Suppressor macrophage treated with lipopolysaccharide for 4 hours (primary cell): ENCODE measurements at places on chromosomes 6 and 20.

- DNase-seq, result peak; percentile 43
Measured at GRCh38 chr6:44738601-44739146, 351.2 kb downstream of the CDC5L start.

- DNase-seq, result peak; percentile 83
Measured at GRCh38 chr6:134097114-134097707, 44.8 kb upstream of the SLC2A12 start.

DNA sequence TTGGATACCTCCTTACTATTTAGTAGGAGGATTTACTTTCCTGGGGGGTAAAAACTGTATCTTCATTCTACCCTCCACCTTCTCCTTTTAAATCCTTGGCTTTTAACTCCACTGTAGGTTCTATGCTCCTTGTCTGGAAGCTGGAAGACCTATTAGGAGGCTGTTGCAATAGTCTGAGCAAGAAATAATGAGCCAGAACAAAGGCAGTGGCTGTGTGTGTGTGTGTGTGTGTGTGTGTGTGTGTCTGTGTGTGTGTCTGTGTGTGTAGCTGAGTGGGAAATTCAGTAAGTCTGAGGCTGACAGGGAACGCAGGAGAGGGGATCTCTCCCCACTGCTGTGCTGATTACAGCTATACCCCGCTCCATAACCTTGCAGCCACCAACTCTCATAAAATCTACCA lies 35.8 kb downstream of the HTR1E start:
- DNase-seq, result no peak

GRCh38 chr6:168817558-168818159 lies 376.7 kb downstream of the SMOC2 start:
- no peak for DNase-seq

DNA sequence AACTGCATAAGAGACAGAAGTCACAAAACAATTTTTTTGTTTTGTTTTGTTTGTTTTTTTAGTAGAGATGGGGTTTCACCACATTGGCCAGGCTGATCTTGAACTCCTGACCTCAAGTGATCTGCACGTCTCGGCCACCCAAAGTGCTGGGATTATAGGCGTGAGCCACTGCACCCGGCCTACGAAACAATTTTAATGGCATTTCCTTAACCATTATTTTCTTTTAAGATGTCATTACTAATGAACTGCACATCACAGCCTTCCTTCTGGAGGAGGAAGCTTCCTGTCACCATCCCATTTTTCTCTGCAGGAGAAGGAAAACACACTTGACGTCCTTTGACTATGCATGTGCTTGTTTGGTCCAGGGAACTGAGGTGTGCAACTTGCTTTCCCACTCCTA lies 125.3 kb upstream of the AKIRIN2 start:
- DNase-seq, result no peak

- peak; percentile 85 for DNase-seq
Measured at GRCh38 chr6:156809034-156809433, 31.9 kb downstream of the ARID1B start.

DNA sequence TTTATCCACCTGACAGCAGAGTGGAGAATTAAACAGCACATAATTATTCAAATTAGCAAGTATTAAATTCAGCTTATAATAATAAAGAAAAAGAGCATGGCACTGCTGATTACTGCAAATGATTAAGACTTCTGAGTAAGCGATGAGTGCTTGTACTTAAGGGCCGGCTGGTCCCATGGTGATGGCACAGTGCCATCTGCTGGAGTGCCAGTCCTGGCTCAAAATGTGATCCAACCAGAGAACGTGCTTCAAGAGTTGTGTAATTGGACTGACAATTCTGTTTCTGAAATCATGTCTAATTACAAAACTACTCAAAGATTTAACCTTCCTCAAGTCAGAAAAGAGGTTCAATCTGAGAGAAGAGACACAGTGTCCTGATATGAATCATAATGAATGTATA lies 181.6 kb upstream of the RGS17 start:
- DNase-seq, result peak; percentile 65

DNA sequence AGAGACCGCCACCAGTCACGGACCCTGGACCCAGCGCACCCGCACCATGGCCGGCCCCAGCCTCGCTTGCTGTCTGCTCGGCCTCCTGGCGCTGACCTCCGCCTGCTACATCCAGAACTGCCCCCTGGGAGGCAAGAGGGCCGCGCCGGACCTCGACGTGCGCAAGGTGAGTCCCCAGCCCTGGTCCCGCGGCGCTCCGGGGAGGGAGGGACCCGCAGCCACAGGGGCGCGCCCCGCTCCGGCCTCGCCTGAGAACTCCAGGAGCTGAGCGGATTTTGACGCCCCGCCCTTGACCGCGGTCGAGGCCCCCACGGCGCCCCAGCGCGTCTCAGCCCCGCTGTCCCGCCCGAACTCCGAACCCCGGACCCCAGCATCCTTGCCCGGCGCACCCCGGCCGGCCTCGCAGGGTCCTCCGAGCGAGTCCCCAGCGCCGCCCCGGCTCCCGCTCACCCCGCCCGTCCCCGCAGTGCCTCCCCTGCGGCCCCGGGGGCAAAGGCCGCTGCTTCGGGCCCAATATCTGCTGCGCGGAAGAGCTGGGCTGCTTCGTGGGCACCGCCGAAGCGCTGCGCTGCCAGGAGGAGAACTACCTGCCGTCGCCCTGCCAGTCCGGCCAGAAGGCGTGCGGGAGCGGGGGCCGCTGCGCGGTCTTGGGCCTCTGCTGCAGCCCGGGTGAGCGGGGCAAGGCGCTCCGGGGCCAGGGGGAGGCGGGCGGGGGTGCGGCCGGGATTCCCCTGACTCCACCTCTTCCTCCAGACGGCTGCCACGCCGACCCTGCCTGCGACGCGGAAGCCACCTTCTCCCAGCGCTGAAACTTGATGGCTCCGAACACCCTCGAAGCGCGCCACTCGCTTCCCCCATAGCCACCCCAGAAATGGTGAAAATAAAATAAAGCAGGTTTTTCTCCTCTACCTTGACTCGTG lies at the start of gene OXT:
Gene OXT (plus strand): TSS at position 11 of the 920 bp plus-strand sequence. CDS start 36 bp downstream, at position 47.
- DNase-seq, result no peak

DNA sequence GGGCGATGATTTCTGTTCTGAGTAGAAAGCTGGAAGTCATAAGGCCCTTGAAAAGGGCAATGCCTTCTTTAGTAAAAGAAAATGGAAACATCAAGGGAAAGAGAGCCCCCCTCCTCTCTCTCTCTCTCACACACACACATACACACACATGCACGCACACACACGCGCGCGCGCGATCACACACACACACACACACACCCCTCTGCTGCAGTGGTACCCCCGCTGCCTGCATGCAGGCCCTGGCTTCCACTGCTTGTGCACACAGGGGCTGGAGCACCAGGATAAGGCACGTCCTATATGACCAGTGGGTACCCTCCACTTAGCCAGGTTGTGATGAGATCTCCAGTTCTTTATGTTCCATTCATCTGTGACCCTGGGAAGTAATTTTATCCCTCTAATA lies 300.9 kb downstream of the SLC35F1 start:
- DNase-seq, result no peak

DNA sequence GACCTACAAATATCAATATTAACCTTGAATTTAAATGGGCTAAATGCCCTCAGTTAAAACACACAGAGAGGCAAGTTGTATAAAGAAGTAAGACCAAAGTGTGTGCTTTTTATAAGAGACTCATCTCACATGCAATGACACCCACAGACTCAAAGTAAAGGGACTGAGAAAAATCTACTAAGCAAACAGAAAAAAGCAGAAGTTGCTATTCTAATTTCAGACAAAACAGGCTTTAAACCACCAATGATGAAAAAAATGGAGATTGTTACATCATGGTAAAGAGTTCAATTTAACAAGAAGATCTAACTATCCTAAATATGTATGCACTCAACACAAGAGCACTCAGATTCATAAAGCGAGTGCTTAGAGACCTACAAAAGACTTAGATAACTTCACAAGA lies 741.9 kb upstream of the MARCKS start:
- peak; percentile 51 for DNase-seq

GRCh38 chr20:22308934-22309333 lies 275.4 kb downstream of the FOXA2 start:
- DNase-seq, result no peak

DNA sequence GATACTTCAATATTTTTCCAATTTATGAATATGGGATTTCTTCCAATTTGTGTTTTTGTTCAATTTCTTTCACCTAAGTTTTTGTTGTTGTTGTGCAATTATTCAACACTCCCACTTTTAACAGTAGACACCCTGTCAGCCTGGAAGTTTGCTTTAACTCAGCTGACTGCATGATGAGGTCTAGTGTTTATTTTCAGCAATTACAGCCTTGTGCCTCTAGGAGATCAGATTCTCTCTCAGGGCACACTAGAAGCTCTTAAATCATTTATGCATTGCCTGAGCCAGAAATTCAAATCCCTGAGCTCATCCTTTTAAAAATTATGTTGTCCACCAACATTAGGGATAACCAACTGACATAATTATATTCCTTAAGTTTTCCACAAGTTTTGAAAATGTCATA lies 85.7 kb downstream of the MRAP2 start:
- DNase-seq, result no peak

DNA sequence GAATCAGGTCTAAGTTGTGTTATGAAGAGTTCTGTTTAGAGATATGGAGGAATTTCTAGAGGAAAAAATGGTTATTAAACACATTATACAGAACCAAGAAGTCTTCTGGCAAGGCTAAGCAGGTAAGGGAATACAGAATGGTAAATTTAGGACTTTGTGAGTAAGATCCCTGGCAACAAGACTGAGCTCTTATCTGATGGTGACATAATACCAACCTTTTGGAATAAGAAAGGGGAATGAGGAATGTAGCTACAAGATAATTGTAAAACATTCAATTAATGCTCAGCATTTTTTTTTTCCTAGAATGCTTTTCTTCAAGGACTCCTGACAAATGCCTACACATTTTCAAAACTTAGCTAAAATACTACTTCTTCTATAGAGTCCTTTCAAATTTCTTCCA lies 51.8 kb downstream of the CYB5R4 start:
- DNase-seq, result no peak

DNA sequence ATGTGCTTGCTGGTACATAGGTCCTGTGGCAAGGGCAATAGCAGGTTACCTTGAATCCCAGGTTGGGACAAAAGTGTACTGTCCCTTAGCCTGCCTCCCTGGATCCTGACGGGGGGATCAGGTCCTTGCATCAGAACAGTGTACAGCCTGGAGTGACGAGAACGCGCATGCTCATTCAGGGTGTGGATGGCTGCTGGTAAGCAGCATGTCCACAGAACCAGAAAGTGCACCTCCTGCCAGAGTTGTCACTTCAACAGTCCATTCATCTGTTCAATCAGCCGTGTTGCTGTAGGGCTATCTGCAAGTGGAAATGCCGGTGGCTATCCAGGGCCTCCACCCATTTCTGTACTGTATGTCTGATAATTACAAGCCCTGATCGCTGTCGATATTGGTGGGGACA lies 236.3 kb upstream of the SOX4 start:
- DNase-seq, result no peak

DNA sequence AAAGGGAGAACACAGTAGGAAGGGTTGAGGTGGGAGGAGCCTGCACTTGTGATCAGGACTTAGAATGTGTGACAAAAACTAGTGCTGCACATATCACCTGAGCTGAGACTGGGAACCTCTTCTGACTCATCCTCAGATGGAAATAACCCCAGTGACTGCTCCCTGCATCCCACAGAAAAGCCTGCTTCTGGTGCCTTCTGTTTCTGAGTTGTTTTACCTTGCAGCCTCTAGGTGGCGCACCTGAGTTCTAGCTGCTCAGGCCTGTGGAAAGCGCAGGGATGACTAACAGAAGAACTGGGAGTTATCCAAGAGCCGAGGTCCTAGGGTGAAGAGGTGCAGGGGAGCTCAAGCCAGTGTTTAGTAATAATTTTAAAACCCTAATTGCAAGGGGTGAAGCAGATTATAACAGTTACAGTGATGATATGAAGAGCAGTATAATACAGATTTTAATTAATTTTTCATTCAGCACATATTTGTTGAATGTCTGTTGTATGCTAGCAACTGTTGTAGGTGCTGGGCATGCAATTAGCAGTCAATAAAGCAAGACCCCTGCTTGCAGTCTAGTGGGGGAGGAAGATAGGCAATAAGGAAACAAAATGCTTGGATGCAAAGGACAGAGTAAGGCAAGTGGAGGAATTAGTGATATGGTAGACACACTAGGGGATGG lies 302.5 kb downstream of the DHX35 start:
- DNase-seq, result peak; percentile 65

DNA sequence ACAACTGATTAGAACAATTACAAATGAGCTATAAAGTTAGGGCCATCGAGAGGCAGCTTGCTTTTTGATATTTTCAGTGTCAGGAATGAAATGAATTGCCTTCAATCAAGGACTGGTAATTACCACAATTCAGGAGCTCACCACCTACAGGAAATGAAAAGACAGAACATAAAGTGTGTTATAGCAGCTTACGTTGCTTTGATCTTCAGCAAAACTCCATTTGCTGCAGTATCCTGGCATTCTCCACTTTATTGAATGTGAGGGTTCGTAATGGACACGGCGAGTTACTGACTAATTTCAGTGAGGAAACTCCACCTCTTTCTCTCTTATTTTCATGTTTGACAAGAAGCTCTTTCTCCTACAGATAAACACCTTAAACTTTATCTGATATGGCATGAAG lies 440.0 kb upstream of the HSF2 start:
- no peak for DNase-seq

GRCh38 chr20:9088556-9088955 lies 19.7 kb downstream of the PLCB4 start:
- DNase-seq, result no peak

- no peak for DNase-seq
Measured at GRCh38 chr6:3759646-3760232, 8.2 kb upstream of the PXDC1 start.

GRCh38 chr20:14838663-14839628 lies 501.5 kb upstream of the FLRT3 start:
- DNase-seq, result no peak

DNA sequence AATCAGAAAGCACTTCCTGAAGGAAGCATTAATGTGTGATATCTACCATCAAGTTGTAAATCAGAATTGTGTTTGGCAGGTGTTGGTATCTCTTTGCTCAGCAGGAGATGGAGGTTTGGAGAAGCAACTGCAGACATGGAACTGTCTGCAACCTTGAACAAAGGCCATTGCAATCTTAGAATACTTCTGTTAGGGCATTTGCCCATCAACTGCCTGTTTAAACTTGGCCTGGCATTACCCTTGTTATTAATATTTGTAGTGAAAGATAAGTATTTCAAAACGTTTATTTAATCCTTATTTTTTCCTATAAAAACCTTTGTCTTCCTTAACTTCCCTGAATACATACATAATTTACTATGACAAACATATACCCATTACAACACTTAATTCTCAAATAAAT lies 14.1 kb downstream of the GSTA5 start:
- no peak for DNase-seq

DNA sequence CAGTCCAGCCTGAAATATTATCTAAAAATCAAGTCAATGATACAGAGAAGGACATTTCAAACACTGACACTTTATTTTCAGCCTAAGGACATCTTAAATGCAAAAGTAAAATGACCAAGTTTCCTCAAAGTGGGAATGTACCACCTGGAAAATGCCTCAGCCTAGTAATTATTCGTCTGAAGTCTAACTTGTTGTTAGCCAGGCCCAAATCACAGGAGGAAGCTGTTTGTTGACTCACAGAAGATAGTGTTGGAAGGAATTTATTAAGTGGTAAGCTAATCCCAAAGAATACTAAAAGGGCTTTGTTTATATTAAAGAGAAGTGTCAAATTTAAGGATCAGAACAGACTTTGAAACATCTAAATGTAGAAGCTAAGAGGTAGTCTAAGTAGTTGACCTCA lies 2.5 kb downstream of the PDE7B start:
- DNase-seq, result no peak

- no peak for DNase-seq
Measured at GRCh38 chr20:63765902-63766301, 26.3 kb downstream of the SLC2A4RG start.
